Spinal cord (tissue), 10 donors: ENCODE measurements at places on chromosomes 16 and 17.

DNA sequence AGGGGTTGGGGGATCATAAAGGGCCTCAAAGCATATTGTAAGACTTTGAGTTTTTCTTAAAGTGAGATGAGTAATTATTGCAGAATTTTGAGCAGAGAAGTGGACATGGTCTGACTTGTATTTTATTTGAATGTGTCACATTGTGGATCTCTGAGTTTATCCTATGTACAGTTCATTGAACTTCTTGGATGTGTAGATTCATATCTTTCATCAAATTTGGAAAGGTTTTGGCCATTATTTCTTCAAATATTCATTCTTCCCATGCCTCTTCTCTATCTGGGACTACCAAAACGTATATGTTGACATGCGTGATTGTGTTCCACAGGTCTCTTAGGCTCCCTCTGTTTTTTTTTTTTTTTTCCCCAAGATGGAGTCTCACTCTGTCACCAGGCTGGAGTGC lies 14.3 kb upstream of the DLX3 start:
- no peak for DNase-seq

- DNase-seq: no peak
Observed at GRCh38 chr17:33370401-33370800, 77.3 kb upstream of the ASIC2 start.

DNA sequence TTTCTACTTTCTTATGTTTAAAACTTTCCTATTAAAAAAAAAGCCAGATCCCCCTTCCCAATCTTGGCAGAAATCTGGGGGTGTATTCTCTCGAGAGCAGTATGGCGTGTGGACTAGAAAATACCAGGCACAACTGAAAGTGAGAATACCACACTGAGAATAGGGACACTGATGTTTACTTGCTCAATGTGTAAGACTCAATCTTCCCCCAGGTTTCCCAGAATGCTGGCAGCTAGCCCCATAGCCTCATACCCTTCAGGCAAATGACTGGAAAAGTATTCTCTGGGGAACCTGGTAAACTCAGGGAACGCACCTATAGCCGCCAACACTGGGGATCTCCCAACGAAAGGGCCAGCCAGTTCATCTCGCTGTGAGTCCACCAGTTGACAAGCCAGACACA lies 15.3 kb downstream of the ZZEF1 start:
- DNase-seq: no peak

DNA sequence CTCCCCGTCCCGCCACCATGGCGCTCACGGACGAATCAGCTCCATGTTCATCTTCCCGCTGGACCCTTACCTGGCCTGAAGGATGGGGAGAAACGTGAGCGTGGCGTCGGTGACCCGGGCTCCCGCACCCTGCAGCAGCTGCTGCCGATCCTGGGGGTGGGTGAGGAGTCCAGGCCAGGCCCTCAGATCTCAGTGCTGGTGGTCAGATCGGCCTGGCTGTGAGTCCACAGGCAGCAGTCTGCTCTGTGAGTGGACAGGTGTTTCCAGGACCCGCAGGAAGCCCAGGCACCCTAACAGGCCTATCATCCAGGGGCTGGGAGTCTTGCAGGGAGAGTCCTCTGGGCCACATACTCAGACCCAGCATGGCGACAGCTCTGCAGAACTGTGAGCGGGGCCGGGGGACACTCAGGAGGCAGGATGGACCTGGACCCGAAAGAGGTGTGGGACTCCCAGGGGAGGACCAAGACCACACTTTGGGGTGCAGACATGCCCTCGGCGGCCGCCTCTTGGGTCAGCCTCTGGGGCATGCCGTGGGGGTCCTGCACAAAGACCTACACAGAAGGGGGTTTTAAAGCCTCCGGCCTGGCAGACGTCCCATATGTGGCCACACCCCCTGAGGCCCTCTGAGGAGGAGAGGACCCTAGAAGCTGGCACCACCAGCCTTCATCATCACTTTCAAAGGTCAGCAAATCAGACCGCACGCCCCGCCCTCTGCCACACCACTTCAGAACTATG lies 27.2 kb upstream of the ZNF469 start:
- DNase-seq: no peak

GRCh38 chr17:70879401-70879800 lies 710.1 kb downstream of the KCNJ2 start:
- DNase-seq: no peak

GRCh38 chr17:43338886-43339516 lies 59.8 kb upstream of the ARL4D start:
- peak; percentile 89 for DNase-seq

DNA sequence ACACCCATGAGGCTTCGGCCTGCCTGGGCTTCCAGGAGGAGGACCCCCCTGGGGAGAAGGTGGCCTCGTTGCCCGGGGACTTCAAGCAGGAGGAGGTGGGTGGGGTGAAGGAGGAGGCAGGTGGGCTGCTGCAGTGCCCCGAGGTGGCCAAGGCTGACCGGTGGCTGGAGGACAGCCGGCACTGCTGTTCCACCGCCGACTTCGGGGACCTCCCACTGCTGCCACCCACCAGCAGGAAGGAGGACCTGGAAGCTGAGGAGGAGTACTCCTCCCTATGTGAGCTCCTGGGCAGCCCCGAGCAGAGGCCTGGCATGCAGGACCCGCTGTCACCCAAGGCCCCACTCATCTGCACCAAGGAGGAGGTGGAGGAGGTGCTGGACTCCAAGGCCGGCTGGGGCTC lies 41.5 kb downstream of the SREBF1 start:
- DNase-seq: no peak
